ENCODE measurements at places on chromosomes 11 and 22.
A peak's percentile ranks its signal among the peaks of the same experiment; 100 is the strongest.

GRCh38 chr11:69493931-69494821 is 12.7 kb downstream of the LINC01488 start:
- DNase-seq, result no peak

- no peak for DNase-seq
Observed at GRCh38 chr22:26956371-26956770, 299.0 kb downstream of the MIAT start.

DNA sequence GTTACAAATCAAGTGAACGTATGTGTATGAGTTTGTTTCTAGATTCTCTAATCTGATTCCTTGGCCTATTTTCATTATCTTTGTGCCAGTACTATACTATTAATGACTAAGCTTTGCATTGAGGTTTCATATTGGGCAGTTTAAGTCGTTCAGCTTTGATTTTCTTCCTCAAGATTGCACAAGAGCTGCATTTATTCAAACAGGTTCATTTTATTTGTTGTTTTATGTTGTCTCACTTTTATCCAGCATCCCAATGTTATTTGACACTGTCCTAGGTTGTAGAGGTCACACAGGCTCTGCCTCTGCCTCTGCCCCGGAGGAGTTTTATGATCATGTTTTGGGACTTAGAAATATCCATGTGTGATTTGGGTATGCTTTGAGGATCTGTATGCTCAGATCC is 79.8 kb downstream of the TEAD1 start:
- no peak for DNase-seq

GRCh38 chr11:33040033-33040861 is 875 bp downstream of the TCP11L1 start:
- no peak for DNase-seq

DNA sequence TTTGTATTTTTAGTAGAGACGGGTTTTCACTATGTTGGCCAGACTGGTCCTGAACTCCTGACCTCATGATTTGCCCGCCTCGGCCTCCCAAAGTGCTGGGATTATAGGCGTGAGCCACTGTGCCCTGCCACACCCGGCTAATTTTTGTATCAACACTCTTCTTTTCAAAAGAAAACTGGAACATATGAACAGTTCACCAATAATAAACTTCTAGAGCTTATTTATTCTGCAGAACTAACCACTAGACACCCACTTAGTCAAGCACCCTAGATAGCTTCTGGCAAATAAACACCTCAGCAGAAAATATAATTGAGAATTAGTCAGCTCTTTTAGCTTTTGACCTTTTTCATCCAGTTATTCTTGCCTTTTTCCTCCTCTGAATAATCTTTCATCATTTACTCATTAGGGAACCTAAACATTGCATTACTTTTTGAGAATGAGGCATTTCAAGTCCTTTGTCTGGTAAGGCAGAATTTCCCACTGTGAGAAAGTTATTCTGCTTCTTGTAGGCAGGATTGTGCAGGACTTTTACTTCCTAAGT is 27.3 kb upstream of the TMEM41B start:
- no peak for DNase-seq

DNA sequence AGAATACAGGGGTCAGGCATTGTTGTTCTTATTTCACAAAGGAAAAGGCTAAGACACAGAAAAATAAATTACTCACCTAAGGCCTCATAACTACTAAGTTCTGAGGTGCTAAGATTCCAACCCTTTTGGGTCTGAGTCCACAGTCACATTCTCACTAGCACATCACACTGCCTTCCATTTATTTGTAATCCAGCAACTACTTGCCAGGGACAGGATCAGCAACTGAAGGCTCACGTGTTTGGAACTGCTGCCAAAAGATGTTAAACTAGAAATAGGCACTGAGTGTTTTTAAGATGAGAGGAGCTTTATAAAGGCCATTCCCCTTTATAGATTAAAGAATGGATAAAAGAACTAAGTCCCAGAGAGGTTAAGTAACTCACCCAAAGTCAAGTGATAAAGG is 58.0 kb downstream of the CADM1 start:
- DNase-seq, result no peak

GRCh38 chr11:7927635-7928034 is 3.4 kb downstream of the OR10A6 start:
- DNase-seq, result no peak

DNA sequence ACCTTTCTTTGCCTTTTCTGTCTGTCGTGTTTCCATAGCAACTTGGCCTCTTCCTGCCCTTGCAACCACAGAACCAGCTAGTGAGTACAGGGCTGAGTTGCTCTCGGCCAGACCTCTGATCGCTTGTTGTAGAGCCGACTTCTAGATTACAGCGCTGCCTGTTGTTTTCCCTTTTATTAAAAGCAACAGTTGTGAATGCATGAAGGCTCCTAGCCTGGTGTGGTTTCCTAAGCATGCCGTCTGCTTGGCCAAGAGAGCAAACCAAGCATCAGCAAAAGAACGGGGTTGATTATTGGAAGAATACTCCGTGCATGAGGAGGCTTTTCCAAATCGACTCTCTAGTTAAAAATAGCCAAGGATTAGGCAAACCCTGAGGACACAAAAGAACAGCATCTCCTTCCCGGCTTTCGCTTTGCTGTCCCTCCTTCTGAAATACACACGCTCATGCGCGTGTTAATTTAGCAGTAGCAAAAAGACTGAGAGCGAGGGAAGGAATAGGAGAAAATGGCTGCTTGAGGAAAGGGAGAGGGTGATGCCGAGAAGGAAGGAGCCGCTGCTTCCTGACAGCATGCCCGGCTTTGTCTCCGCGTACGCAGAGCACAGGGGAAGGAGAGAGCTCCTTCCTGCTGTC is 71.5 kb upstream of the TTC12 start:
- no peak for DNase-seq

- no peak for DNase-seq
Observed at GRCh38 chr11:41988951-41989572, 529.6 kb upstream of the LRRC4C start.

DNA sequence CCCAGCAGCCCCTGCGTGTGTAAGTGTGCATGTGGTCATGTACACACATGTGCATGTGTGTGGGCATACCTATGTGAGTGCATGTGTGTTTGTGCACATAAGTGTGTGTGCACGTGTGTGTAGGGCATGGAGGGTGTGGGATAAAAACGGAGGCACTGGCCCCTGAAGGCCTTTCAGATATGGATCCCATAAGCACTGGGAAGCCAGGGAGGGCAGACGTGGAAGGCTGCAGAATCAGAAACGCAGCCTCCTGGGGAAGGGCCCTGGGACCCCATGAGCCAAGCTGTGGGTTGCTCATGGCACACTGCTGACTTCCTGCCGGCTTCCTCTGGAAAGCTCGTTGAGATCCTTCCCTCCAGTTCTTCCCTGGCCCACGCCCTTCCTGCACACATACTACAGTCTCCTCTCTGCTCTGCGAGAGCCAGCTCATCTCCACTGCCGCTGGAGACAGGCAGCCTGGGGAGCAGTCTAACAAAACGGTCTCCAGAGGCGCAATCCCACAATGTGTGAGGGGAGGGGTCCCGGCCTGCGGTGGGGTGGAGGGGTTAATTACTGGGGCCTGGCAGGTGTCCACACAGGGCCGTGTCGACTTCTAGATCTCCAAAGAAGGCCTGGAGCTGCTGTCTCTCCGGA is 435.2 kb upstream of the B3GAT1 start:
- DNase-seq, result no peak

DNA sequence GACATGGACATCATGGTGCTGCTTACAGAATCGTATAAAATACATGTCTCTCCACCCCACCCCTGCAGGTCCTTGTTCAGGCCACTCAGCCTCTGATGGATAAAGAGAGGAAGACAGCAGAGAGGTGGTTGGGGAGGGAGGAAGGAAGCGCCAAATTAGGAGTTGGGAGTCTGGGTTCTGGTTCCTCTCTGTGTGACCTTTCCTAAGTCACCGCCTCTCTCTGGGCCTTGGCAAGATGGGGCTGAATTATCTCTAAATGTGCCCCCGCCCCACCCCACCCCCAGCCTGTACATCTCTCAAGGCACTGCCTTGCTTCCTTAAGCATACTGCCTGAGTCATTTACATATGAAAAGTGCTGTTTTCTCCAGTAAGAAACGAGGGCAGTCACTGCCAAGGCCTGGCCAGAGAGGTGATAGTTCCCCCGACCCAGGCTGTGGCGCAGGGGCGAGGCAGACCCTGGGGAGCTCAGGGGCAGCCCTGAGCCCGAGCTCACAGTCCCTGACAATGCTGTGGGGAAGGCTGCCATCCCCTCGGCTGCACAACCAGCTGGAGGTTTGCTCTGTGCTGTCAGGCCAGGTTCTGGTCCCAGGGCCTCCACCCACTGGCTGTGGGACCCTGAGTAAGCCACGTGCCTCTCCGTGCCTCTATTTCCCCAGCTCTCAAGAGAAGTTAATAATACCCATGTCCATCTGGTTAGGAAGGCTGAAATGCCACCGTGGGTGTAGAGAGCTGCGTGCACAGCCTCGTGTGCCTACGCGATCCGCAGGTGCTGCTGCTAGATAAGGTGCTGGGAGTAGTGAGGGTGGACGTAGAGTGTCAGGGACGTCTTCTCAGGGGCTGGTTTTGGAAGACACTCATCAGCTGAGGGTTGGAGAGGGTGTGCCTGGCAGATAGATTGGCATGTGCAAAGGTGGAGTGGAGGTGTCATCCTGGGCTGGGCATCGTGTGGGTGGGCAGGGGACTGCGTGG is 55.3 kb downstream of the CACNA1I start:
- no peak for DNase-seq

GRCh38 chr11:118417801-118418200 is 16.4 kb downstream of the ATP5MG start:
- DNase-seq, result no peak

- DNase-seq, result no peak
Observed at GRCh38 chr11:95306801-95307200, 75.8 kb upstream of the SESN3 start.

DNA sequence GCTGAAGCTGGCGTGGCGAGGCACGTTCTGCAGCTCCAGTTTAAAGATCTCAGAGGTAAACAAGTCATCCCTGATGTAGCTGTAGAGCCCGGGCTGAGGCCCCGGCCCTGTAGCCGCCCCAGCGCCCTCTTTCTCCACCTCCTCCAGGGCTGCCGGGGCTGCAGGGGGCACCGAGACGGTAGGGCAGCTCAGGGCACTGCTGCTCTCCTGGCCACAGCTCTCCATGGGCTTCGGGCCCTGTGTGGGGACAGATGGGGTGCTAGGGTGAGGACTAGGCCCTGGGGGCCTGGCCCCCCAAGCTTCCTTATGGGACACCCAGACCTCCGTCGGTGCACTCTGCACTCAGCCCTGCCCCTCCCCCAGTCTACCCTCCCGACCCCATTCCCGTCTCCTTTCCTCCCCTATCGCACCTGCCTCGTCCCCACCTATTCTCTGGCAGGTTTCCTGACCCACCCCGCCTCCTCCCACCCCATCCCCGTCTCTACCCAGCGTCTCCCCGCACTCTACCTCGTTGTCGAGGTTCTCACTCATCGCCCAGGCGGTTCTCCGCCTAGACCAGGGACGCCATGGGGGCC is 559 bp downstream of the RANBP1 start:
- no peak for DNase-seq

GRCh38 chr22:49446145-49446758 is 381.4 kb downstream of the BRD1 start:
- DNase-seq, result no peak

DNA sequence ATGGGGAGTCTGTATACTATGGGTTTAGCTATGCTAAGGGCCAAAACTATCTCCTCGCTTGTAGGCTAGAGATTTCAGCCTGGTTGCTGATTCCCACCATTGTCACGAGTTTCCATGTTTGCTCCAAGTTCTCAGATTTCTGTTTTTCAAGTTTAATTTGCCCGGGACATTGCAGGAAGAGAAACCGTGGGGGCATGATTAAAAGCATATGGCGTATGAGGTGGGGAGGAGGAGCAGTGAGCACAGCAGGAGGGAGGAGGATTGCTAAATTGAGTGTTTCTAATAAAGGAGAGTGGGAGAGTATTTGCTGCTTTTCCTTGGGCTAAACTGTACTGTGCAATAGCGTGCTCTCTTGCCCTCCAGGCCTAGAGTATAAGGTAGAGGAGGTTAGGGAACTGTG is 558.4 kb downstream of the METTL15 start:
- no peak for DNase-seq

DNA sequence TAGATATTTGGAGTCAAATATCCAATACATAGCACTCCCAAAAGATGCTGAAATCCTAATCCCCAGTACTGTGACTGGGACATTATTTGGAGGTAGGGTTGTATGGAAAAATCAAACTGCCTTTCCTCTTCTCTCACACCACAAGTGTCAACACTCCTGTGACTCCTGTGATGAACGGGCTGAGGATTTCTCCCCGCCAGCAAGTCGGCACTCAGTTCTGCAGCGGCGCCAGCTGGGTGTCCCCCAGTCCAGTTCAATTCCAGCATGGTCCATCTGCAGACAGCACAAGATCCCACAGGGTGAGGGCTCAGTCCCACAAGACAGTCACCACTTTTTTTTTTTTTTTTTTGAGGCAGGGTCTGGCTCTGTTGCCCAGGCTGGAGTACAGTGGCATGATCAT is 4.3 kb upstream of the PARVB start:
- DNase-seq, result no peak

DNA sequence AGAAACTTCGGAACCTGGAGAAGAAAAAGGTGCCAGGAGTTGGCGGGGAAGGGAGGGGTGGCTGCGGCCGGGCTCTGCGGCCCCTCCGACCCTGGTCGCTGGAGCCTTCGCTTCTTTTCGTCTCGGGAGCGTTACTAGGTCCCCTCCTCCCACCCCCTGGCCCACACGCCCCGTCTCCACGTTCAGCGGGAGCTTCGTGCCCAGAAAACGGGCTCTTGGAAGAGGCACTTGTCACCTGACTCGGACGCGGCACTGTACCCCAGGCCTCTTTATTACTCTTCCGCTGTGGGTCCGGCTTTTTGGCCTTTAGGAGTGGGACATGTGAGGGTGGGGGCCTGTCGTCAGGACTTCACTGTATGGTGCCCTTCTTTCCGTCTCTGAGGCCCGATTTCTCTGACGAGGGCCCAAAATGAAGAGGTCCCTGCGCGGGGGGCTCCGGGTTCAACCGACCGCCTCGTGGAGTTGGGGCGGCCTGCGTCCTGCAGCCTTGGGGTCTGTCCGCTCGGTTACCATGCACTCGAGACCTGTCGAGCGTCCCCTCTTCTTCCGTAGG is 1.2 kb downstream of the CAPRIN1 start:
- peak; percentile 26 for DNase-seq

DNA sequence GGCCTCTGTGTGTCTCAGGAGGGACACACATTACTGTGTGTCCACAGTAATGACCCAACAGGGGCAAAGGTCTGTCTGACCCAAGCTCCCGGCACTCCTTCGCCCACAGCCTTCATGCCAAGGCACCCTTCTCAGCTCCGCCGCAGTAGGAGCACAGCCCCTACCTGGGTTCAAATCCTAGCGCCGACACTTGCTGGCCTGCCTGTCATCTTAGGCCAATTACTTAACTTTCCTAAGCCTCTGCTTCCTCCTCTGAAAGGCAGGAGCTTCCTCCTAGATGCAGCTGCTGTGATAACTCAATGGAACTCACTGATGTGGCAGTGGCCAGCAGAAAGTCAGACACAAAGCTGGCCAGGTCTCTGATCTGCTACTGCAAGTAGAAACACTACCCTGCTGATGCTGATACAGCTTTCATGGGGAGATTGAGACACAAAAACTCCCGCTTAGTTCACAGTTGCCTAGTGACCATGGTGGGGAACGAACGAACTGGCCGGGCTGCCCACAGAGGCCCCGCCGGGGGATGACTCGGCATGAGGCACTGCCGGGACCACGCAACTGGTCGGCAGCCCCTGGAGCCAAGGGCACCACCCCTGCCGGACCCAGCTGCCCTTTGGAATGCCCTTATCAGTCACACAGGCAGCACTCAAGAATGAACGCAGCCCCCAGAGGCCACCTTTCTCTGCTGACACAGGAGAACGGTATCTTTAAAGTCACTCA is 8.1 kb downstream of the EHD1 start:
- DNase-seq, result peak; percentile 55
